ENCODE measurements at places on chromosomes 16 and 17.
A peak's percentile ranks its signal among the peaks of the same experiment; 100 is the strongest.

- no peak for DNase-seq
These were observed 93.6 kb downstream of the CCDC182 start for GRCh38 chr17:57651451-57651850.

DNA sequence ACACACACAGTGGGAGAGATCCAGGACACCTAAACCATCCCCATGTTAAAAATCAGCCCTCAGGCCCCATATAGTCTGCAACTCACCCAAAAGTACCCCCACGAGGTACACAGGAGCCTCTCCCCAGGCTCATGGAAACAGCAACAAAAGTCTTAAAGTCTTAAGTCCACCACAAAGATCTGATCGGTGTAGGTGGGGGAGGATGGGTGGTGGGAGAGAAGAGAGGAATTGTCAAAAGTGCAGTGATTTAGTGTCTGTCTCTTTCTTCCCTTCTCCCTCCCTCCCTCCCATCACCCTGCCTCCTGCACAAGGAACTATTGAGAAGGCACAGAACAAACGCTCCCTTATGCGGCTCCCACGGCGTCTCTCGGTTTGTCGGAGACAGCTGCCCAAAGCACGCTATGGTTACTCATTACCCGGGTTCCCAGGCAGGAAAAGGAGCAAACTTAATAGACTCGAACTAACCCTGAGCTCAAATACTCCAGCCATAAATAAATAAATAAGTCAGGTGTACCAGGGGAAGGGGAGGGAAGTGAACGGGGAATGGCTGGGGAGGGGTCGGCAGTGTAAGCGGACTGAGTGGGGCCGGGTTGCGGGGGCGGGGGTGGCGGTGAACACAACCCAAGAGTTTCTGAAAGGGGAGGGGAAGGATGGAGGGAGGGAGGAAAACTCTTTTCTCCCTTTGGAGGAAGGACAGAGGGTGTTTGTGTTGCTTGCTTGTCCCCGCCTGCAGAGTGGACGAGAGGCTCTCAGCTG is 477.4 kb downstream of the SLC39A11 start:
- no peak for DNase-seq

DNA sequence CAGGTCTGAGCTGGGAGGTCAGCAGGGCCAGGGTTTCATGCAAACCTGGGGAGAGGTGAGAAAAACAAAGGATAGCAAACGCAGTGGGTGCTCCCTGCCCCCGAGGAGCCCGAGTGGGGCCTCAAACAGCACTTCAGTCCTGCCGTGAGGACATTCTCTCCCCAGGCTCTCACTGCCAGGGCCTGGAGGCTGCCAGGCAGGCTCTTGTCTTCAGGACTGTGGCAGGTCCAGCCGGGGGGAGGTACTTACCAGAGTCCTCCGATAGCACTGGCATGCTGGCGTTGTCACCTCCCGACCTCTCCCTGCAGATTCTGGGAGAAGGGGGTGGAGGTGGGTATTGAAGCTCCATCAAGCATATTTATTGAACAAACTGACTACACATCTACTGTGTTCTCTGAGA is 1.3 kb downstream of the MPP3 start:
- DNase-seq = no peak

GRCh38 chr16:87369796-87370719 is 13.5 kb downstream of the FBXO31 start:
- no peak for DNase-seq

GRCh38 chr16:9557713-9558112 is 466.3 kb downstream of the HAPSTR1 start:
- no peak for DNase-seq

GRCh38 chr16:888901-889570 is 81.7 kb downstream of the LMF1 start:
- DNase-seq = no peak

- DNase-seq = peak; percentile 55
These were observed 230.3 kb downstream of the MRTFB start for GRCh38 chr16:14301169-14302030.

GRCh38 chr17:77444628-77444983 is 303.8 kb downstream of the SEC14L1 start:
- DNase-seq = no peak

DNA sequence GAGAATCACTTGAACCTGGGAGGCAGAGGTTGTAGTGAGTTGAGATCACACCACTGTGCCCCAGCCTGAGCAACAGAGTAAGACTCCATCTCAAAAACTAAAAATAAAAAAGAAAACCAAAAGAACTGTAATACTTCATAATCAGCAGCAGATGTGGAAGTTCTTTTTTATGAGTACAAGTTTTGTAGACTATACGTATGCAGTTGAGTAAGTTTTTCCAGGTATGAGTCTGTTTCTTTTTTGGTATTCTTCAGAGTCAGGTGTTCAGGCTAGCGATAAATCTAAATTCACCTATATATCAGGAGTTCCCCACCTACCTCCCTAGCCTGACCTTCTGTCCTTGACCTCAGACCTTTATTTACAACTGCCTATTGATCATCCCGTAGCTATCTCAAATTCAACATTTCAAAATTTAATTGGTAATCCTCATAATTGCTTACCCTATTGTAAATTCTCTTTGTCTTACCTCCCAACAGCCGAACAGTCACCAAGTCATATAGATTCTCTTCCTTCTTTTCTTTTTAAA is 10.7 kb downstream of the DCTN5 start:
- DNase-seq = no peak

- no peak for DNase-seq
These were observed 126.9 kb upstream of the TNRC6C start for GRCh38 chr17:77831474-77832179.

GRCh38 chr16:55274391-55274790 is 49.6 kb upstream of the IRX6 start:
- DNase-seq = no peak

DNA sequence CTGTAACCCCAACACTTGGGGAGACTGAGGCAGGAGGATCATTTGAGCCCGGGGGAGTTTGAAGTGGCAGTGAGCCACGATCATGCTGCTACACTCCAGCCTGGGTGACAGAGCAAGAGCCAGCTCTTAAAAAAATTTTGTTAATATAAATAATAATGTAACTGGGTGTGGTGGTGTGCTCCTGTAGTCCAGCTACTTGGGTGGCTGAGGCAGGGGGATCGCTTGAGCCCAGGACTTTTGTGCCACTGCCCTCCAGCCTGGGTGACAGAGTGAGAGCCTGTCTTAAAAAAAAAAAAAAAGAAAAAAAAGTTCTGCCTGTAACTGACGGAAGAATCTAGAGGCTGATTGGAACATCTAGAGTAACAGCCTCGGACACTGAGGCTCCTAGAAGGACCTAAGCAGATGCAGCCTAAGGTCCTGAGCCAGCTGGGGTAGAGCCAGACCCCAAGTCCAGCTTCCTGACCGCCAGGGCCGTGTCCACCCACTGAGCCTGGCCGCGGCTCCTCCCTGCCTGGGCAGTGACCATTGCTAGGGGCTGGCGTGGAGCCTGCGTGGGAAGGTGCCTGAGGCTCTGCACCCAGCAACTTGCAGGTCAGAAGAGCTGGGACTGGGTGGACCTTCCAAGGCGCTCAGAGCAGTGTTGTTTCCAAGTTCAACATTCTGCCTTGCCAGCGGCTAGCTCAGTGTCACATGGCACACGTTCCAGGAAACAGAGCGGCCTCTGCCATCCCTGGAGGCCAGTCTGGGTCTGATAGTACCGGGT is 209.4 kb upstream of the CIBAR2 start:
- no peak for DNase-seq

GRCh38 chr17:37488009-37488604 is 1.6 kb upstream of the DUSP14 start:
- no peak for DNase-seq

GRCh38 chr16:14071576-14072271 is 605 bp downstream of the MRTFB start:
- DNase-seq = no peak

- DNase-seq = peak; percentile 94
These were observed 429 bp upstream of the NR1D1 start for GRCh38 chr17:40100669-40101366.

DNA sequence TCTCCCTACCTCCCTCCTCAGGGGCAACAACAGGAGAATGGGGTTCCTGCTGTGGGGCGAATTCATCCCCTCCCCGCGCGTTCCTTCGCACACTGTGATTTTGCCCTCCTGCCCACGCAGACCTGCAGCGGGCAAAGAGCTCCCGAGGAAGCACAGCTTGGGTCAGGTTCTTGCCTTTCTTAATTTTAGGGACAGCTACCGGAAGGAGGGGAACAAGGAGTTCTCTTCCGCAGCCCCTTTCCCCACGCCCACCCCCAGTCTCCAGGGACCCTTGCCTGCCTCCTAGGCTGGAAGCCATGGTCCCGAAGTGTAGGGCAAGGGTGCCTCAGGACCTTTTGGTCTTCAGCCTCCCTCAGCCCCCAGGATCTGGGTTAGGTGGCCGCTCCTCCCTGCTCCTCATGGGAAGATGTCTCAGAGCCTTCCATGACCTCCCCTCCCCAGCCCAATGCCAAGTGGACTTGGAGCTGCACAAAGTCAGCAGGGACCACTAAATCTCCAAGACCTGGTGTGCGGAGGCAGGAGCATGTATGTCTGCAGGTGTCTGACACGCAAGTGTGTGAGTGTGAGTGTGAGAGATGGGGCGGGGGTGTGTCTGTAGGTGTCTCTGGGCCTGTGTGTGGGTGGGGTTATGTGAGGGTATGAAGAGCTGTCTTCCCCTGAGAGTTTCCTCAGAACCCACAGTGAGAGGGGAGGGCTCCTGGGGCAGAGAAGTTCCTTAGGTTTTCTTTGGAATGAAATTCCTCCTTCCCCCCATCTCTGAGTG is 5.9 kb upstream of the LASP1NB start:
- DNase-seq = no peak

DNA sequence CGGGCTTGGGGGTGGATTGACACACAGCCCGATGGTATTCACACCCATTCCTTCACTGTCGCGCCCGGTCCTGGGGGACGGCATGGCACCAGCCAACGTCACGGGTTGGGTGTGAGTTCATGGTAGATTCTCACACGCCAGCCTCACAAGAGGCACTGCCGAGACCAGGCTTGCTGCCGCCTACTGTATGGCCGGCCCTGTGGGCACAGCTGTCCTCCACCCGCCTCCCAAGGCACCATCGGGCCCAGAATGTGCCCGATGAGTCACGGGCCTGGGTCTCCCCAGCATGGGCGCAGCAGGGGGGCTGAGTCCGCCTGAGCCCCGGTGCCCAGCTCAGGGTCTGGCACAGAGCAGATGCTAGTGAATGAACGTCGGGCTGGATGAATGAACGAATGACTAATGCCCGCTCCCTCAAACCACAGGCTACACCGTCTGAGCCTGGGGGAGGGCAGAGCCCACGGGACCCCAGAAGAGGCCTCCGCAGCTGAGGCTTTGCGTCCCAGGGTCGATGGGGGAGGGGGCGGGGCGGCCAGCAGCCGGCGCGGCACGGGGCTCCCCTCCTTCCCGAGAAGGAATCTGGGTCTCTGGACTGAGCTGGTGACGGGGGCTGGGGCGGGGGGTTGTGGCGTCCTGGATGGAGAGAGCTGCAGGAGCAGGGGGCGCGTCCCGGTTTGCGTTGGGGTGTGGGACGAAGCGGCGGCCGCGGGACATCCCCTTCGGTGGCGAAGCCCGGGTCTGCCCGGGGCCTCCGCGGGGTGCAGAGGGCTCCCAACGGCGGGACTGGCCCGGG is 829 bp downstream of the PITPNM3 start:
- no peak for DNase-seq

- no peak for DNase-seq
These were observed 113.5 kb downstream of the MAP2K6 start for GRCh38 chr17:69528035-69528434.

GRCh38 chr17:77426676-77427386 is 286.1 kb downstream of the SEC14L1 start:
- DNase-seq = no peak

DNA sequence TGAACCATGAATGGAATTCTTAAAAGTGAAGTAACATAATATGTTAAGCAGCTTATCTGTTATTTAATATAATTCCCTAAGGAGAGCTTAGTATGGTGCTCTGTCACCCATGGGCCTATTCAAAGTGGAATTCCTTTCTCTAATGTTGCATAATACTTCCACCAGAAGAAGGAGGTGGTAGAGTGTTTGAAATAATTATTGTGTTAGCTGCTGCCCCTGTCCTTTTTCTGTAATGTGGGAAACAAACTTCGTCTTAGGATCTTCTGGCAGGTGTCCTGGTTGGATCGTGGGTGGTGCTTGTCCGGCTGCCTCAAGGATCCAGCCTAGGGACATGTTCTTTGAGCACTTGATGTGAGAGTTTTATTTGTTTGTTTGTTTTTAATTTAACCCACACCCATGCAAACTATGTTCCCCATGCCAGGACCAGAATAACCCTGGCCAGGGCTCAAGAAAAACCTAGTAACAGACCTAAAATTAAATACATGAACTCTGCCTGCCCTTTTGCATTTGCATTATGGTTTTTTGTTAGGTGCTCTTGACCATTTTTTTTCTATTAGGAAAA is 46.1 kb downstream of the ZNRF1 start:
- no peak for DNase-seq

GRCh38 chr16:20348365-20349185 is 3.9 kb downstream of the UMOD start:
- no peak for DNase-seq

- DNase-seq = no peak
These were observed 536.0 kb upstream of the C16orf82 start for GRCh38 chr16:26530584-26531289.

DNA sequence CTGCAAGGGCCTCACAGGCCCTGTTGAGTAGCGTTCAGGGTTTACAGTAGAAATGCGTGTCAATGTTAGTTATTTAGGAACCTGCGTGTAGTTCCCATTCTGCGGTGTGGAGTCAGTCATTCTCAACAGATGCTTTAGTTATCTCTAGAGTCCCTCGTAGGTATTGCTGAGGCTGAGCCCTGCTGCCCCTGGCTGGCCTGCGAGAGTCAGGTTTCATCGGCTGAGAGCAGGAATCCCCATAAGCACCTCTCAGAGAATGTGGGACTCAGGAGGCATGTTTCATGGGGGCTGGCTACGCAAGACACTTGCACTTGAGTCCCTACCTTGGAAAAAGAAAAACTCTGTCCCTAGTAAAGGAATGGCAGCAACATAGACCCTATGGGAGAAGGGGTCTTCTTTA is 347.5 kb upstream of the ASIC2 start:
- no peak for DNase-seq

DNA sequence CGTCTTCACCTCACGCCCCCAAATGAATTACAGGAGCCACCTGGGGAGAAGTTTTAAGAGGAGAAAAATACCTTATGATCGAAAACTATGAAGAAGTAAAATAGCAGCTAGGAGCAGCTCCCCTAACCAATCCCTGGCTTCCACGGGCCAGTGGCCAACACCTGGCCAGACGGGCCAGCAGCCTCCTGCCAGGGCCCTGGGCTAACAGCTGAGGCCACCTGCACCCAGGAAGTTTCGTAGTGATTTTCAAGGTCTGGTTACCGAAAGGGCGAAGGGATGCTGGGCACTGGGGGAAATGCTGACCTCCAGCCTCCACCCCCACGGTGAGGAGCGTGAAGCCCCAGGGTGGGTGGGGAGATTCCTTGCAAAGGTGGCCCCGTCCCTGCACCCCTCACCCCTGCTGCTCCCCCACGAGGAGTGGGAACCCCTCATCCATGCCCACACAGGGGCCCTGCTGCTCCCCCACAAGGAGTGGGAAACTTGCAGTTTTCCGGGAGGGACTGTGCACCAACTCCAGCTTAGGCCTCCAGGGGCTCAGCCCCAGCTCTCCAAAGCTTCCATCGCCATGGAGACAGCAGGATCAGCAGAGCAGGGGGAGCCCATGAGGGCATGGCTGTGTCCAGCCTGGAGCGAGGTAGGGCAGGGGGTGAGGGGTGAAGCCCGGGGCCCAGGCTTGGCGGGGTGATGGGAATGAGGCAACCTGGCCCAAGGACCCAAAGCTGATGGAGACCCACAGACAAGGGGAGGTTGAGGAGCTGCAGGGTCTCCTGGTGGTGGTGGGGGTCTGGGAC is 31.9 kb upstream of the ACSF3 start:
- no peak for DNase-seq

GRCh38 chr17:6775871-6776405 is at the start of gene FBXO39:
Gene FBXO39 (plus strand): TSS chr17:6776215. CDS start chr17:6779869, 3,654 bp downstream.
- DNase-seq = no peak

Data from CD4-positive, alpha-beta T cell treated with Interferon alpha-2 for 1 hour (primary cell).